ENCODE measurements at places on chromosomes 2 and 18.

DNA sequence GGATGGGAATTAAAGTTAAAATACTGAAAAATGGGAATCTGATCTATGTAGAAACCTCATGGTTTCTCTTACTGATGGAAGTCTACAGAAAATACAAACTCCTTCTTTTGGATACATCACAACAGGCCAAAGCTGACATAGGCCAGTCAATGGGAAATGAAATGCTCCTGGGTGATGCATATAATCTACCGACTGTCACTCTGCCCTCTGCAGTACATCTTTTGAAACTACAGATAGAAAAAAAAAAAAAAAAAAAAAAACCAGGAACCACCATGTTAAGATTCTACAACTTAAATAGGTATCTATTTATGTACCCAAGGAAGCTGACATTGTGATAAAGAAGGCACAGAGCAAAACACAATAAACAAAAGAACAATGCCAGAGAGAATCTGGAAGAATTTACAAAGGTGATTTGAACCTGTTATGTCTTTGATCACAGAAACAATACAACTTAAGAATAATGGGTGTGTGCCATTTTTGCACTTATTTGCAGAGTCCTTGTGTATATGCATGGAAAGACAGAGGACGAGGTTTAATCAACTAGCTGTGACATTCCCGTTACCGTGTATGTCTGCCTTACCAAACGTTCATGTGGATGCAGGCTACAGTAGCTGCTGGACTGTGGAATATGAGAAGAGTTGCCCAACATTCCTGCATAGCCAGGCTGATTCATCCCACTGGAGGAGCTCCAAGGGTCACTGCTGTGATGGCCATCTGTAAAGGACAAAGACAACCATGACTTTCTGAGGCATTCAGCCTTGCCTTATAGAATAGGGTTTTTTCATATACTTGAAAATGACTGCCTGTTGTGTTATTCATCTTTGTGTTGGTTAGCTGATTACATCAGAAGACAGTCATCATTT is 312.7 kb downstream of the TCF4 start:
- DNase-seq: peak; percentile 13

- no peak for DNase-seq
These were observed 37.5 kb downstream of the TTC39C start for GRCh38 chr18:24052053-24052452.

- no peak for DNase-seq
These were observed 55.5 kb downstream of the ARHGAP28 start for GRCh38 chr18:6785001-6785400.

GRCh38 chr2:127650041-127650784 is 4.3 kb downstream of the GPR17 start:
- no peak for DNase-seq

DNA sequence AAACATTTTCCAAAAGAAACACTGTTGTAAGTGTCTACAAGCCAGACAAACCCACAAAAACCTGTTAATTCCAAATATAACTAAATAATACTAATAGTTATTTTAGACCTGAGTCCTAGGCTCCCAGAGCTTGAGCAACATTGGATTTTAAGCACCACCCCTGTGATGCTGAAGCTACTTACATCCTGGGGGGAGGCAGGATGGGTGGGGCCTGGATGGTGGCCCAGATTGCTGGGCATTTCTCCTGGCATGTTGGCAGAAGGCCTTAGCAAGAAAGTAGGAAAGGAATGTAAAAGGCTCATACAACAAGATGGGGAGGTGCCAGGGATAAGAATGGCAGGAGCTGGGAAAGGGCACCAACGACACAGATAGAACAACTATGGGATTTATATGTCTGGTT is 50.7 kb upstream of the OTX1 start:
- DNase-seq: no peak

DNA sequence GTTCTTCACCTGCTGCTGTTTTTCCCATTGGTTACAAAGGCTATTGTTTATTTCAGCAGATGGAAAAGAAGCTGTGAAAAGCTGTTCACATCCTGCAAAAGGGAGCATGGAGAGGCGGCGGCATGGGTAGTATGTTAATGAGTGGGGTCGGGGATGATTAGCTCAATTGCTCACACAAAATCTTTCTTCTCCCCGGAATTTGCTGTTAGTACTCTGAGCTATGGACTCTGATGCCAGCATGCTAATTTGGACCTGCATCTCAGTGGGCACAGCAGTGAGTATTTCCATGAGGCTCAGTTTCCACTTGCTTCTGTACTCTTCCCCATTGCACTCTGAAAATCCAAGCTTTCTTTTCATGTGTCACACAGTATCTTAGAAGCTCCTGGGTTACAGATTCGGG is 61.6 kb downstream of the DNER start:
- no peak for DNase-seq

- DNase-seq: no peak
These were observed 451.9 kb upstream of the ZEB2 start for GRCh38 chr2:144971786-144972335.

DNA sequence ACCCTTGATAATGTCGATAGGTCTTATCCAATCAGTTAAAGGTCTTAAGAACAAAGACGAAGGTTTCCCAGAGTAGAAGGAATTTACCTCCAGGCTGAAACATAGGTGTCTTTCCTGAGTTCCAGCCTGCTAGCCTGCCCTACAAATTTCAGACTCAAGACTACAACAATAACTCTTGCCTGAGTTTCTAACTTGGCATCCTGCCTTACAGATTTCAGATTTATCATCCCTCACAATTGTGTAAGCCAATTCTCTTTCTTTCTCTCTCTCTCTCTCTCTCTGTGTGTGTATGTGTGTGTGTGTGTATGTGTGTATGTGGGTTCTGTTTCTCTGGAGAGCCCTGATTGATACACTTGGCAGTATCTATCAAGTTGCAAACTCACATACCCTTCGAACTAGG is 37.2 kb upstream of the B4GALT6 start:
- DNase-seq: no peak

- DNase-seq: no peak
These were observed 59.2 kb downstream of the SRBD1 start for GRCh38 chr2:45551862-45552261.

GRCh38 chr2:8754106-8754776 is 72.4 kb downstream of the ID2 start:
- no peak for DNase-seq

- DNase-seq: peak; percentile 15
These were observed 90.6 kb upstream of the WDR75 start for GRCh38 chr2:189350540-189351209.

GRCh38 chr2:232315923-232316299 is 62.6 kb upstream of the ALPP start:
- DNase-seq: no peak

DNA sequence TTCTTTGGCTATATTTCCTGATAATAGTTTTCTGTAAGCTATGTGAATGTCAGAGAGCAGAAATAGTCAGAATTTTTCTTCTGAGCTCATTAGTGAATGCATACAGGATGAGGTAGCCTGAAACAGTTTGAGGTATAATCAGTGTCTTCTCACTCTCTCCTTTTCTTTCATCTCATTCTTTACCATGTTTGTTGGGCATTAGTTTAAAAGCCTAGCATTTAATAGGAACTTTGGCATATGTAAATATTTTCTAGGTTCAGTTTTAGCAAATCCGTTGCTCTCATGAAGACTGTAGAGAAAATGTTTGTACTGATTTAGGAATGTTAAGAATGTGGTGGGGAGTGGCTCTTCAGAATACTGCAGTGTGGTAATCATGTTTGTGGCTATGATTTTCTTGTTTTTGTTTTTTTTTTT is 119.4 kb downstream of the PARD3B start:
- DNase-seq: no peak

DNA sequence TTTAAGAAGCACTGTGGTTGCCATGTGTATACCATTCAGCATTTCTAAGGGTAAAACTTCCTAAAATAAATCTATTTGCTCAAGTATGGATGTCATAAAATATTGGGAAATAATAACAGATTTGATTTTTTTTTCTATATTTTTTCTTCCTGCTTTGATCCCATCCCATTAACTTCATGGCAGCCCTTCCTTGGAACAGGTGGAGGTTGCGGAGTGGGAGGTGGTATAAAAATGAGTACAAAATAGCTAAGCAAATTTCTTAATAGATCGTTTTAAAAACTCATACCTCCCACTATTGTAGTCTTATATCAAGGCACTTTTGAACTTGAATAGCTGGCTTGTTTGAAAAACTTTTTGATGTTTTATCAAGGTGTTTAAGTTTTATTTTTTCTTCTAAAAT is 152.1 kb upstream of the KYNU start:
- no peak for DNase-seq

GRCh38 chr18:44699572-44700261 is 19.0 kb downstream of the SETBP1 start:
- no peak for DNase-seq
